Activated gamma-delta T cell treated with anti-CD3 and anti-CD28 coated beads, Interleukin-2, amount 50 U/mL, for 16 hours (primary cell): ENCODE measurements at places on chromosomes 5 and 9.

DNA sequence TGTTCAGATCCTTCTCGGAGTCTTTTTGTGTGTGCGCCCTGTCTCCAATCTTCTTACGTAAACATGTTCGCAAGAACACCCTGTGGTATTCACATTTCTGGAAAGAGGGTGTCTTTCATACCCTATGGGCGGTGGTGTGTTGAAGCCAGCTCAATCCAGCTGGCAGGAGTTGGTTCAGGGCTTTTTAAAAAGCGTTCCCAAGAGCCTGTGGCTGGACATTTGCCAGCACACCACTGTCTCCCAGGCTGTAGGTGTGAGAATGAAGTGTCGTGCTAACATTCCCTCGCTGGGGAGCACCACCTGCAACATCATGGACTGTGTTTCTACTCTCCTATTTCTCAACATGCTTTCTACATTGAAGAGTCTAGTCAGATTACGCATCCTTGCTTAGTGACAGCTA lies 51.7 kb downstream of the S1PR3 start:
- no peak for DNase-seq

- DNase-seq, result no peak
Observed at GRCh38 chr5:39780347-39780746, 355.6 kb upstream of the DAB2 start.

DNA sequence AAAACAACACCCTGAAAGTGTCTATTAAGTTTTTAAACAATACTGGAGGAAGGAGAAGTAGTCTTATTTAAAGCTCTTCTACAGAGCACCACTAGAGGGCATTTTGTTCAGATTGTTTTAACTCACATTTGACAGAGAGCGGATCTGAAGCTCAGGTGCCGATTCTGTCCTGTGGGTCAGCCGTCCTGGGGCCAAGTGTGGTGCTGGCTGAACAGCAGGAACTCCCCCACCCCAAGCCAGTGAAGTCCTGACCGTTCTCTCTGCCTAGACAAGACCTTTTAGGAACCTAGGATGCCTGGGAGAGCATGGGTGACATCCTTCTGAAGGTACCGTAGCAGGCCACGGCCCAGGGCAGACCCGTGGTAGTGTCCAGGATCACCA lies 3.9 kb downstream of the EXOC3 start:
- DNase-seq, result no peak

GRCh38 chr9:121268851-121269641 lies 1.1 kb downstream of the GSN start:
- no peak for DNase-seq
